Kidney tubule cell (primary cell): ENCODE measurements at places on chromosomes 16 and 17.

- DNase-seq = peak; percentile 93
These were observed 326.1 kb upstream of the GOT2 start for GRCh38 chr16:59060207-59060606.

DNA sequence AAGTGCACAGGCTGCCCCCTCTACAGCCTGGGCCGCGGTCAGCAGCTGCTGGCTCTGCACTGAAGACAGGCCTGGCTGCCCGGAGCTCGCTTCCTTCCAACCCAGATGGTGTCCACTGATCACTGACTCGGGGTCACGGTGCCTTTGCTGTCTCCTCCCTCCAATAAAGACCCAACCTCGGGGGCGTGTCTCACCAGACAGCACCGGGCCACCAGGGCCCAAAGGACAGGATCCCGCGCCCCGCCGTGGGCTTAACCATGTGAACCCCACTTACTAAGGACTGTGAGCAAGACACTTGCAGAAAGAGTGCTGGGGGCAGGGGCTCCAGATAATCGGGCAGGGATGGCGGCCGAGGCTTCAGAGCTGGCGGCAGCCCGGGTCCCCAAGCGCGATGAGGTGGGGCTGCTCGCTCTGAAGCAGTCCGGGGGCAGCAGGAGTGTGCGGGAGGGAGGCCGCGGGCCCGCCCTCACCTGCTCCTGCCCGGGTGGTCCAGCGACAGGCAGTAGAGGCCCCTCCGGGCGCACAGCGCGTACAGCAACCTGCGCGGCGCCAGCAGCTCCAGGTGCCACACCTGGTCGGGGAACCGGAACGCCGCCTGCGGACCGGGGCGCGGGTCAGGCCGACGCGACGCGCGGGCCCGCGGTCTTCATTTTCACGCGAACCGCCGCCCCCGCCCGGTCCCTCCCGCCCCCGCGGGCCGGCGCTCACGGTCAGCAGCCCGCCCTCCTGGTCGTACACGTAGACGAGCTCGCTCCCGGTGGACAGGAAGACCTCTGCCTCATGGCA lies 502 bp downstream of the FAAP100 start:
- peak; percentile 43 for DNase-seq

DNA sequence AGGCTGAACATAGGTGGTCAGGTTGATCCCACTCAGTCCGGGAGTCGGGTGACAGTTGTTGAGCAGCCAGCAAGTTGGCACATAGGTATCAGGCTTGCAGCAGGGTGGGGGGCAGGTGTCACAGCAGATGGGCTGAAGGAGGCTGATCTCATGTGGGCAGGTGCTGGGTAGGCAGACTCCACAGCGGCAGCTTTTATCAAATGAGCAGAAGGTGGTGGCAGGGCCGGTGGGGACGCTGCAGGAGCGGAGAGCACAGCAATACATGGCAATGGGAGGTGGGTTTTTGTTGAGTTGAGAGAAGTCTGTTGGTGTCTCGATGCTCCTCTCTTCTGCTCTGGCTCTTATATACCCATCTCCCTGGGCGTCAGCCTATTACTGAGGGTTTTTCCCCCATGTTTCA lies at the start of gene KRTAP3-1:
Gene KRTAP3-1 (minus strand): TSS at position 318 of the 400 bp plus-strand sequence. CDS start 54 bp downstream, at position 264.
- no peak for DNase-seq

GRCh38 chr16:77037696-77038347 lies 153.2 kb upstream of the MON1B start:
- no peak for DNase-seq

DNA sequence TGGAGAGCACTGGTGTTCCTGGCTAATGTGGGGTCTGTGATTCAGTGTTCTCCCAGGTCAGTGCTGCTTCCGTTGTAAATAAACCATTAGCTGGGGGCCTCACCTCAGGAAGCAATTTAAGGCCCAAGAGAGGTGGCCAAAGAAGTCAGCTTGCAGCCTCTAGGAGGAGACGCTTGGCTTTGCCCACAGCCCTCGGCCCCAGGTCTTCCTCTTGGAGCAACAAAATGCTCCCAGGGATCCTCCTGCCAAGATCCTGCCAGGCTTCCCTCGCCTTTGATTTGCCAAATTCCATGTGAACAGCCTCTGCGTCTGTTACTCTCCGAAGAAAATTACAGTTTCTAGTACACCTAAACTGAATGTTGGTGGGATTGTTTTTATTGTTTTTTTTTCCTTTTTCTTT lies 62.4 kb upstream of the TBX2 start:
- DNase-seq = peak; percentile 8

GRCh38 chr17:56570199-56570598 lies 23.3 kb upstream of the NOG start:
- DNase-seq = no peak

DNA sequence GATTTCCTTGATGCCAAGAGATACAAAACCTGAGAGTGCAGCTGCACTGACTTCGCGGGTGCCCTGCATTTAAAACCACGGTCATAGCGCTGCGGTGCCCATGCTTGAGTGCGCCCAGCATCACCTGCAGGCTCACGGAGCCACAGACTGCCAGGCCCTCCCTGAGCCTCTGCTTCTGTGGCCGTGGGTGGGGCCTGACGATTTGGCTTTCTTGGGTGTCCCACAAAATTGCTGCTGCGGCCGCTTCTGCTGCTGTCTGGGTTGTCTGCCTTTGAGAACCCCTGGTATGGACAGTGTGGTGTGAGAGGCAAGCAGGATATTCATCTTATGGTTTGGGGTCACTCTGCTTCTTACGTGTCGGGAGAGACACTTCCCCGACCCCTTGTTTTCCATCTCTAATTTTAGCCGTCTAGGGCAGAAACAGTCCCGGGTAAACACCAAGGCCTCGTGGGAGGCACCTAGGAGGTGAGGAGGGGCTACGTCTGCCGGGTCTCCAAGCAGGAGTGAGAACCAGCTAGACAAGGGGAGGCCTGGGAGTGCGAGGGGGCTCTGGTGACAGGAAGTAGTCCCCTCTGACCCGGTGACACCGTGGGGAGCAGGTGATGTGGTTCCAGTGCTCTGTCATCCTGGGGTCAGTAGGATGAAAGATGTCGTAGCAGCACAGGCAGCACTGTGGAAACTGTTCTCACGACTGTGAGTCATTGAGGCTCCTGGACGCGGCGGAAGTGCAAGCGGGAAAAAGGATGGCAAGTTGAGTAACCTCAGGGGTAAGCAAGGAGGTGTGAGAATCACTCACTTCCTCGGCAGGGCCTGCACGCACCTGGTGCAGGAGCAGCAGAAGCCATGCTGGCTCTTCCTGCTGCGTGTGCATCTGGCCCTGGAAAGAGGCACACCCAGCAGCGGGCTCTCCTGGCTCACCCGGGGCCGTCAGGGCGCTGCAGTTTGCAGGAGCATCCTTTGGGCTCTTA lies 176.3 kb downstream of the RPTOR start:
- DNase-seq = peak; percentile 86

DNA sequence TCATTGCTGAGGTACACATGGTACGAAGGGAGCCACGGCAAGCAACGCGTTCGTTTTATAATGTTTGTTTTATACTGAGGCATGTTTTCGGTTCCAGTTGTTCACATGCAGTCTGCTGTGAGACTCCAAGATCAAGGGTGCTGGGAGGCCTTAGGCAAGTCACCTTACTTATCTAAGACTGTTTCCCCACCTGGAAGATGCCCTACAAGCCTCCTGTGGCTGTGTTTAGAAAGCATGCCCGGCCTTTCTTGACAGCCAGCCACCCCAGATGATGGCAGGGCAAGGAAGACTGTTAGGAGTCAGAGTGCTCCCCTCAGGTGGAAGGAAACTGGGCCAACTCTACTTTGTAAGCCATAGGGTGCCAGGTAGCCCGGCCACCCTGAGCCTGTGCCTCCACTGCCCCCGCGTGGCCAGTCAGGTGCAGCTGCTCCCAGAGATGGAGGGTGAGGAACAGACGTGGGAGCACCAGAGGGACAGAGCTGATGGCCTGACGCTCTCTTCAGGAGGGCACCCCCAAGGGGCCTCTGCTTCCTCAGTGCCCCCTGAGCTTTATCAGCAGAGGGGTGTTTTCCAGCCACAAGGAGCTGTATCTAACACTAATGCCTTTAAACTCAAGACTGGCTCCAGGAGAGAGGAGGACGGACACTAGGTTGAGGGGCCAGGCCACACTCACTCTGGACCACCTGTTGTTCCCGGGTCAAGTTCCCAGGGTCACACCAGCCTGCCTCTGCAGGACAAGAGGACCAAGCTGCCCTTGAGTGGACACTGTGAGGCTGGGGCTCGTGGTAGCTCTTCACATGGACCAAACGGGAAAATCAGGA lies 5.4 kb downstream of the NAT9 start:
- peak; percentile 75 for DNase-seq

DNA sequence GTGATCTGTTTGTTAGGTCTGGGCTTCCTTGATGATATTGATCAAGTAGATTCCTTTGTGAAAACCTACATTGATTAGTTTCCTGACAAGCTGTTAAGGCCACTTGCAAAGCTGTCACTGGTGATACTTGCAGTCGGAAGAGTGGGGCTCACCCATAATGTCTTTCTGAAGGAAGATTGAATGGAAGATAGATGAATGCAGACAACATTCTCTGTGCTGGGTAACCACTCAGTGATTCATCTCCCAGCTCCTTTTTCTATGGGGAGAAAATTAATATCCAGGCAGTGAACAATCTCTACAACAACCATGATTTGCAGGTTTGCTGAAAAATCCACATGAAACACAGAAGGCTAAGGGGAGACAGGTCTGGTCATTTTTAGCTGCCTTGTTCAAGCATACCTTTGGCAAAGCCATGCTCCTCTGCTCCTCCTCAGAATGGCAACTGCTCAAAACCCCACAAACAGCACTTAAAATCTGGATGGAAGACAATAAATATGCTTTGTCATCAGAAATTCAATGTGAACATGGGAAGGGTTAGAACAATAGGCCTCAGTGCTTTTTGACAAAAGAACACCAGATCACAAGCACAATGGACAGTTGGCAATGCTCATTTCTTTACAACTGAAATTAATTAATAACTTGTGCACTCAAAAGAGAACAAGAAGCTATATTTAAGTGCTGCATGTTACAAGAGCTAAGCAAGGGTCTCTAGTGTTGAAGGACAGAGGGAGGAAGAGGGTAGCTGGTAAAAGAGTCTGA lies 495.4 kb downstream of the TOX3 start:
- DNase-seq = no peak

- no peak for DNase-seq
These were observed 9.1 kb downstream of the UNC13D start for GRCh38 chr17:75834928-75835653.

DNA sequence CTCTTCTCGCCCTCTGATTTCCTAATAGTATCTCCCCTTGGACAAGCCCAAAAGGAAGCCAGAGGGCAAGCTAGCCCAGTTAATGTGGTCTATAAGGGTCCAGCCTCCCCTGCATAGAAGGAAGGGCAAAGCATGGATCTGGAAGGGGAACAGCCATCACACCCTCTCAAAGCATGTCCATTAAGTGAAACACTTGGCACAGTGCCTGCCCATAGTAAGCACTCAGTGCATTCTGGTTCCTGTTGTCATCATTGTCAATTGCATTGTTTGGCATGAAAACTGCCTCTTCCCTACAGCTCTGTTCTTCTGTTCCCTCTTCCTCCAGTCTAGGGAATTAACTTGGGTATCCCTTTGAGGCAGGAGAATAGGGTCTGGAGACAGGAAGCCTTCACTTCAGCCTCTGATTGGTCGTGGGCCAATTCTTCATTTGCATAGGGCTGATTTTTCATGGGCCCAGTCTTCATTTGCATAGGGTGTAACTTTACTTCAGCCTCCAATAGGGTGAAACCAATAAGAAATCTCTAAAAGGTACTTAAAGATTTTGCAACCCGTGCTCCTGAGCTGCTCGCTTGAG lies 81.4 kb downstream of the C17orf67 start:
- no peak for DNase-seq

DNA sequence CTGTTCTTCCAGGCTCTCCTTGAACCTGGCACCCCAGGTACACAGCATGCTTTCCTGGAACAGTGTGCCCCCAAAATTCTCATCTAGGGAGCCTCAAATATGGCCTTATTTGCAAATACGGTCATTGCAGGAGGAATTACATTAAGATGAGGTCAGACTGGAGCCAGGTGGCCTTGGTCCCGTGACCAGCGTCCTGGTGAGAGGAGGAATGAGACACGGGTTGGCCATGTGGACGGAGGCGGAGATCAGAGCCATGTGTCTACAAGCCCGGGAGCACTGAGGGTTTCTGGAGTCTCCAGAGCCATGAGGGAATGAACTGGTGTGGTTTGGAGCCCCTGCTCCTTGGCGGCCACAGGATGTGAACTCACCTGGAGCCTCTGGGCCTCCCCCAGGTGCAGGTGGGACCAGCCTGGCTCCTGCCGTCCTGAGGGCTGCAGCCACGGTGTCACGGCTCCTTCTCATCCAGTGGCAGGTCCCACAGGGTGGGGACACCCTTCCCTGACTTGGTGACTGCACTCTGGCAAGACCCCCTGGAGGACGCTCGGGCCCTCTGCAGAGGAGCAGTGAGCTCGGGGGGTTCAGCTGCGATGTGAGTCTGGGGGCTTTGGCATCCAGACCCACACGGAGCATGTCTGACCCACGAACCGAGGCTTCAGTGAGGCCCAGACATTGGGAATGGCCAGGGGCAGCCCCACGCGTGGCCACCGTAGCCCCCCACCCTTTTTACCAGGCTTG lies 21.8 kb upstream of the GNG13 start:
- no peak for DNase-seq

DNA sequence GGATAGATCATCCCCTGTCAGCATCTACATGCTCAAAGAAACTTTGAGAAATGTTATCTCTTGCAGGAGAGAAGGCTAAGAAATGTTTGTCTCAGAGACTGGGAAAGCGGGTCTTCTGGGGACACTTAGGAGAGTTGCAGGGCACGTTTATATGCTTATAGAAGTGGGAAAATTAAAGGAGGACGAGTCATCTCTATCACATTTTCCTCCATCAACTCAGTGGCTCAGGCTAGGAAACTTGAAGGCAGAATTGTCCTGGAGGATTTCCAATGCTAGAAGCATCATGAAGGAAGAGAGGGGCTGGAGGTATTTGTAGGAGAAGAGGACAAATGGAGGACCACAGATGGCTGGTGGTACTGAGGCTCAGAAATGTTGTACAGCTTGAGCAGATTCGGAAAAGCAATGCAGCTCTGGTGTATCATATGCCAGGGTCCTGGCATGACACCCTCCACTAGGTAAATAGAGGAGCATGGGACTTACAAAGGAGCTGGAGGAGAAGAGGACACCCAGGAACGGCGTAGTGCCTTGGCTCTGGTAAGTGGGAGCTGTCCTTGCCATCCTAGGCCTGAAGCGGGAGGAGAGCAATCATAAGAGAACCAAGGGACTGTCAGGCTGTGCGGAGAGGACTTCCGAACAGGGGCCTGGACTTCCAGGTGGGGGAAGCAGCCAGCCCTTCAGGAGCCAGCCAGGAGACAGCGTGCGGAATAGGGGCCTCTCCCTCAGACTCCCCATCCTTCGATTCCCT lies 4.5 kb upstream of the HS3ST3B1 start:
- DNase-seq = no peak
